AG08395 (cell line): ENCODE measurements at places on chromosomes 2 and 18.

DNA sequence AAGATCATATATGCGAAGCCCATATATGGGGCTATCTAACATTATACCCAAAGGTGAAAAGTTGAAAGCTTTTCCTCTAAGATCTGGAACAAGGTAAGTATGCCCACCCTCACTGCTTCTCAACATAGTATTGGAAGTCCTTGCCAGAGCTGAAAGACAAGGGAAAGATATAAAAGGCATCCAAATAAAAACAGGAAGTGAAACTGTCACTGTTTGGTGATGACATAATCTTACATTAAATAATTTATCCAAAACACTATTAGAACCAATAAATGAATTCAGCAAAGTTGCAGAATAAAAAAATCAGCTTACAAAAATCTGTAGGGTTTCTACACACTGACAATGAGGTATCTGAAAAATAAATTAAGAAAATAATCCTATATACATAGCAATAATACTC is 205.8 kb downstream of the INSIG2 start:
- no peak for DNase-seq

GRCh38 chr2:202765436-202765835 is 106.1 kb downstream of the ICA1L start:
- no peak for DNase-seq

DNA sequence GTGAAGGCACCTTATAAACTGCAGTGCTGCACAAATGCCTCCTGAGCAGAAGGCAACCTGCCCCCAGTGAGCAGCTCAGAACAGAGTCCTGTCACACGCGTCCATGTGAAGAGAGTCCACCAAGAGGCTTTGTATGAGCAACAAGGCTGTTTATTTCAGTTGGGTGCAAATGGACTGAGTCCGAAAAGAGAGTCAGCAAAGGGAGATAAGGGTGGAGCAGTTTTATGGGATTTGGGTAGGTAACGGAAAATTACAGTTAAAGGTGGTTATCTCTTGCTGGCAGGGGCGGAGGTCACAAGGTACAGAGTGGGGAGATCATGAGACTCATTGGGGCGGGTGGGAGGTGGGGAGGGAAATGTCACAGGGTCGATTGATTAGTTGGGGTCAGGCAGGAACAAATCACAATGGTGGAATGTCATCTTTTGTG is 53.4 kb upstream of the RALBP1 start:
- no peak for DNase-seq

- no peak for DNase-seq
Measured at GRCh38 chr18:58853561-58853960, 11.1 kb upstream of the ZNF532 start.

DNA sequence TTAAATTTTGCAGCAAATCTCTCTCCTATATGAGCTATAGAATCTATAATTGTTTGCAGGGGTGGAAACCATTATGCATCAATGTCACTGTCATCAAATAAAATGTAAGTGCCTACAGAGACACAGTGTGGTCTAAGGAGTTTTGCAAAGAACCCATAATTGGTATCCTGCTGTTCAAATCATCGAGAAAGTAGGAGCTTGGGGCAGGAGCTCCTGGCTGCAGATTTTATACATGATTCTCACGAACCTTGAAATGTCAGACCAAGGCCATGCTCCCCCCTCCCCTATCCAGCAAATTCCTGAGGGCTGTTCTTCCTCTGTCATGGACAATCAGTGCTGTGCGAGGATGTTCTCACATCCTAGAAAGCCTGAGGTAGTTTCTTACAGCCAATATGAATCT is 119.5 kb upstream of the CYRIA start:
- no peak for DNase-seq
